ENCODE measurements at places on chromosomes 13 and 19.

DNA sequence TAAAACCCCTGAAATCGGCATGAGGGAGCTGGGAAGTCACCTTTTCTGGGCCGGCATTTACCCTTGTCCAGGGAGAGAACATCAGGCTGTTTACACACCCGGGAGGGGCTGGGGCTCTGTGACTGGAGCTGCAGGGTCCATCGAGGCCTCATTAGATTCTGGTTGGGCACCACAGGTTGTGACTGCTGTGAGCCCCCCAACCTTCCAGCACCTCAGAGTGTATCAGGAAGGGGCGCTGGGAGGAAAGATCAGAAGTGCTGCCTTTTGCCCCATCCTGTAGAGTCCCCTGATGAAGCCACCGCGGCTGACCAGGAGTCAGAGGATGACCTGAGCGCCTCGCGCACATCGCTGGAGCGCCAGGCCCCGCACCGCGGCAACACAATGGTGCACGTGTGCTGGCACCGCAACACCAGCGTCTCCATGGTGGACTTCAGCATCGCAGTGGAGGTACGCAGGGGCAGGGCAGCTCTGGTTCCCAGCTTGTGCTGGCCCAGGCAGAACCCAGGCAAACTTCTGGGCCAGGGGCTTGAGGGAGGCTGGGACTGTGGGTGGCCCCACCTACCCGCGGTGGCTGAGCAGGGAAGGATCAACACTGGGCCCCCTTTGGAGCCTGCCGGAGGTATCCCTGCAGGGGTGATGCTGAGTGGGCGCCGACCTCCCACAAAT is 136.4 kb downstream of the STK24 start:
- no peak for DNase-seq

DNA sequence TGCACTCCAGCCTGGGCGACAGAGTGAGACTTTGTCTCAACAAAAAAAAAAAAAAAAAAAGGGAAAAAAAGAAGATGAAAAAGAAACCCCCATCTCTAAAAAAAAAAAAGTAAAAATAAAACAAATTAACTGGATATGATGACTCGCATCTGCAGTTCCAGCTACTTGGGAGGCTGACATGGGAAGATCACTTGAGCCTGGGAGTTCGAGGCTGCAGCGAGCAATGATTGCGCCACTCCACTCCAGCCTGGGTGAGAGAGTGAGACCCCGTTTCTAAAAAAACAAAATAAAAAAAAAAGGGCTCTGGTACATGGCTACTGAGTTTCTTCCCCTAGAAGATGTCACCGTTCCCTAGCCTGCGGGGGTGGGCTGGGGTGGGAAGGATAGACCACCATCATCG is 2.4 kb upstream of the CATSPERG start:
- no peak for DNase-seq

DNA sequence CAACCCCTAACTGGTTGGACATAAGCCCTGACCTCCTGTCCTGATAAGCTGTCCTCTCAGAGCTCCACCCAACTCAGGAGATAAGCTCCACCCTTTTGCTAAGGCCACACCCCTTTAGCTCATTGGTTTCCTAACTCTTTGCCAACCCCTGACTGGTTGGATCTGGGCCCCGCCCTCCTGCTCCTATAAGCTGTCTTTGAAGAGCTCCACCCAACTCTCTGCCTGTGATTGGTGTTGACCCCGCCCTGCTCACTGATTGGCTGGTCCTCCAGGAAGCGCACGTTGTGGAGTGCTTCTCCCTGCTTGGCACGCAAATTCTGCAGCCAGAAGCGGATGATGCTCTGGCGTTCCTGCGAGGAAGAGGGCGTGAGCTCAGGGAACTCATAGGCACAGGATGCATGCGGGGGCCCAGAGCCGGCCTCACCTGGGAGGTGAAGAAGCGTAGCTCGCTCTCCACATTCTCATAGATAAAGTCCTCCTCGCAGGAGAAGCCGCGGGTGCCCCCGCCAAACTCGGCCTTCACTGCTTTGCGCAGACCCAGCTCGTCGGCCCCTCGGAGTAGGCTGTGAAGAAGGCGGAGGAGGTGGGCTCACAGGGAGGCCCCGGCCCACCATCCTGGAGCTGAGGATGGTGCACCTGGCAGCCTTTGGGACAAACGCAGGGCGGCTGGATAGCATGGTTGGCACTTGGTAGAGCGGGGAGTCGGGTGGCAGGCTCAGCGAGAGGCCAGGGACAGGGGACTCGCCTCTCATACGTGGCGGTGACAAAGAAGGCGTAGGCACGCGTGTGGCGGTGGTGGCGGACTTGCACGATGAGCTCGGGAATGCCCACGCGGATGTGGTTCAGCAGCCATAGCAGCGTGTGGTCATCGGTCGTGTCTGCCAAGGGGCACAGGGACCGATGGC is 1.7 kb downstream of the ANO8 start:
- DNase-seq: no peak

DNA sequence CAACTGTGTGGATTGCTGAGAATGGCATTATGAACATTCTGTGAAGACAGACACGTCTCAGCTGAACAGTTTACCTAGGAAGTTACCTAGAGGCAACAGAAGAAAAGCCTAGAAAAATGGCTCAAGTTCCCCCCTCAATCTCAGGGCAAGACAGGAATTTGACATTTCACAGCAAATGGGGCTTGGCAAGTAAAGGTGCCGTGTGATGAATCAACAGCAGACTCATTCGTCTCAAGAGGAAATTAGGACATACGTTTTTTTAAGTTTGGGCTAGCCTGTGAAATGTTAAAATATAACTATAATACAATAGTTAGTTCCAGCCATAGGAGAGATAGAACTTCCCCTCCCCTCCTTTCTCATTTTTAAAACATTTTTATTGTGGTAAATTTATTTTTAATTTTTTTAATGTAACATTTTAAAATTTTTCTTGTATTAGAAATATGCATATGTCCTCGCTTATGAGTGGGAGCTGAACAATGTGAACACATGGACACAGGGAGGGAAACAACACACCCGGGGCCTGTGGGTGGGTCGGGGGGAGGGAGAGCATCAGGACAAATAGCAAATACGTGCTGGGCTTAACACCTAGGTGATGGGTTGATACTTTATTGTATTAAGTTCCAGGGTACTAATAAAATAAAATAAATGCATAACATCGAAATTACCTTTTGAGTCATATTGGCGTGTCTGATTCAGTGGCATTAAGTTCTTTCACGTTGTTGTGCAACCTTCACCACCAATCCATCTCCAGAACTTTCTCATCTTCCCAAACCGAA is 116.0 kb downstream of the COL4A2 start:
- DNase-seq: no peak

- no peak for DNase-seq
Measured at GRCh38 chr19:56301886-56302620, 12.6 kb downstream of the ZSCAN5A start.

- no peak for DNase-seq
Measured at GRCh38 chr13:94613051-94613450, 11.4 kb downstream of the GPR180 start.

- no peak for DNase-seq
Measured at GRCh38 chr13:68047889-68048288, 817.8 kb upstream of the PCDH9 start.

DNA sequence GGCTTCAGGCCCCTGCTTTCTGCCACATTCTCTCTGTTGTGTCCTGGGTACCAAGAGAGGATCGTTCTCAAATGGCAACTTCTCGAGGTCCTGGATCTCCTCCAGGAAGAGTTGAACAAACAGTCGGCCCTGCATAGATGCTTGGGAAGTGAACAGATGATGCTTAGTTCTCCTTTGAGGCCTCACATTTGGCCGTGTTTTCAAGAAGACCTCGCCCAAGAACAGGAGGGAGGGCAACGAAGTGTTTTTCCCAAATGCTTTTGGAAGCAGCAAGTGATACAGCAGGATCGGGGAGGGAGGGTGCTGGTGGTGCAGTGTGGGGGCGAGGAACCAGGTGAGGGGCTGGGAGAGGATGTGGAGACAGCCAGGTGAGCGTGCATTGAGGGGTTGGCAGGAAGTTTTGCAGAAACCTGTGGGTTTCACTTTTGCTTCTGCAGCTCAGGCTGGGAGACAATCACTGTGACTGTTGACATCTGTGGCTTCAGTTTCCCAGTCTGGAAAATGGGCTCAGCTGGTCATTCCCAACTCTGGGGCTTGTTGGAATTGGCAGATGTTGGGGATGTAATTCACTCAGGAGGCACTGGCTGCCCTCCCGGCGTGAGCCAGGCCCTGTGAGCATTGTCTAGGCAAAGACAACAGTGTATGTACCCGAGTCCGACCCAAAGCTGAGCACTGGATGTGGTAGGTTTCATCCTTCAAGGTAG is 21.6 kb downstream of the MAST3 start:
- DNase-seq: no peak
